BJ (cell line): ENCODE measurements at places on chromosomes 16 and 17. TPM values are rescaled to one million over a fixed set of nuclear protein-coding genes. Genes with fewer than 3 reads are reported as not detected.

Gene SRSF1
- polyA plus RNA-seq: 222 and 236 TPM in 2 replicates

Gene PSMB3
- 293 and 337 TPM in 2 replicates for polyA plus RNA-seq

Gene ZPBP2
- polyA plus RNA-seq: not detected in 2 replicates

Gene SPIRE2
- 2.2 and 2.3 TPM in 2 replicates for polyA plus RNA-seq

Gene ATP2A3
- polyA plus RNA-seq: 0.65 and 1.1 TPM in 2 replicates

Gene SLFN5
- polyA plus RNA-seq: 32.6 and 65.3 TPM in 2 replicates

Gene KRTAP4-3
- polyA plus RNA-seq: not detected in 2 replicates

Gene KLHL10
- polyA plus RNA-seq: 0.15 and 0.74 TPM in 2 replicates

Gene HID1
- polyA plus RNA-seq: 1.7 and 1.8 TPM in 2 replicates

Gene KRTAP2-3
- polyA plus RNA-seq: 1.3 and 1.4 TPM in 2 replicates

Gene TP53TG3
- polyA plus RNA-seq: not detected in 2 replicates

DNA sequence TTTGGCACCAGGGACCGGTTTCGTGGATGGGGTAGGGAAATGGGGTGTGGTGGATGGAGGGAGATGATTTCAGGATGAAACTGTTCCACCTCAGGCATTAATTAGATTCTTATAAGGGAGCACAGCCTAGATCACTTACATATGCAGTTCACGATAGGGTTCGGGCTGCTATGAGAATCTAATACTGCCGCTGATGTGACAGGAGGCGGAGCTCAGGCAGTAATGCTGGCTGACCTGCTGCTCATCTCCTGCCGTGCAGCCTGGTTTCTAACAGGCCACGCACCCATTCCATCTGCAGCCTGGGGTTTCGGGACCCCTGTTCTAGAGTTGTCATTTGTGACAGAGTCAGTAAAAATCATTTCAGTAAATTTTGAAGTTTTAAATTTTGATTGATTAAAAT lies 99.7 kb downstream of the CHD9 start:
- no peak for DNase-seq

DNA sequence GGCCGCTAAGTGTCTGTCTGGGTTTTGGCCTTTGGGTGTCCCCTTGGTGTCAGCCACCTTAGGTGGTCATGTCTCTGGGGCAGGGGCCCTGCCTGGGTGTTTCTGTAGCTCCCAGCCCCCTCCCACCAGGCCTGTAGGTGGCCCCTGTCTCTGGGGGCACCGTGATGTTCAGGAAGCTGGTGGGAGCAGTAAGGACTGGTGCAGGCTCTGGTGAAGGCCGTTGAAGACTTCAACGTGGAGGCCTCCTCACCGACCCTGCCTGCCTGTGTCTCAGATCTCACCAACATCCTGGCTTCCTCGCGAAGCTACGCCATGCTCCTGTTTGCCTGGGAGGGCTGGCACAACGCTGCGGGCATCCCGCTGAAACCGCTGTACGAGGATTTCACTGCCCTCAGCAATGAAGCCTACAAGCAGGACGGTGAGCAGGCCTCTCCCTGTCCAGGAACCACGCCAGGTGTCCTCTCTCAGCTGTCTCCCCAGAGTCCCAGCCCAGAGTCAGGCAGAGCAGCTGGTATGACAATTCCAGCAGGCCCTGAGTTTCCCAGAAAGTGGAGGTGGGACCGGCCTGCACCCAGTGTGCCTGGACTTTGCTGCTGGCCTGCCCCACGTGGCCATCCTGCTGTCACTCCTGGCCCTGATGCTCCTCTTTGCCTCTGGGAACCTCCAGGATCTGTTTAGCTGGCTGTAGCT lies 2.8 kb downstream of the ACE start:
- no peak for DNase-seq

DNA sequence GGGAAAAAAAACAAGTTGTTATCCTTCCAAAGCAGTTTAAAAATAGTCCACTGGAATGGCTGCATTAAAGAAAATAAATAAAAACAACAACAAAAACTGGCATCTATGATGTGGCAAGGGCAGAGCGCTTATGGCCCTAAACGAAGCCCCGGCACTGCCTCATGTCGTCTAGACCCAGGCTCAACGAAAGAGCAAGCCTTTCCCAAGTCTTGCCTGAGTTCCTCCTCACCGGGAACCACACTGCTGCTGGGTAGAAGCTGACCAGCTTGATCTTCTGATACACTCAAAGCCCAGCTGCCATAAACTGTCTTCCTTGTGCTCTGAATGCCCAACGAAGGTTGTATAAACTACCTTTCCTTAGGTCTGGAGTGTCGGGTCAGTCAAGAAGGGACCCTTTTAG lies 37.0 kb downstream of the NDEL1 start:
- DNase-seq: no peak

GRCh38 chr17:8781776-8782175 lies 17.4 kb downstream of the MFSD6L start:
- DNase-seq: no peak

- no peak for DNase-seq
Measured at GRCh38 chr17:62572488-62572887, 55.0 kb upstream of the MRC2 start.

DNA sequence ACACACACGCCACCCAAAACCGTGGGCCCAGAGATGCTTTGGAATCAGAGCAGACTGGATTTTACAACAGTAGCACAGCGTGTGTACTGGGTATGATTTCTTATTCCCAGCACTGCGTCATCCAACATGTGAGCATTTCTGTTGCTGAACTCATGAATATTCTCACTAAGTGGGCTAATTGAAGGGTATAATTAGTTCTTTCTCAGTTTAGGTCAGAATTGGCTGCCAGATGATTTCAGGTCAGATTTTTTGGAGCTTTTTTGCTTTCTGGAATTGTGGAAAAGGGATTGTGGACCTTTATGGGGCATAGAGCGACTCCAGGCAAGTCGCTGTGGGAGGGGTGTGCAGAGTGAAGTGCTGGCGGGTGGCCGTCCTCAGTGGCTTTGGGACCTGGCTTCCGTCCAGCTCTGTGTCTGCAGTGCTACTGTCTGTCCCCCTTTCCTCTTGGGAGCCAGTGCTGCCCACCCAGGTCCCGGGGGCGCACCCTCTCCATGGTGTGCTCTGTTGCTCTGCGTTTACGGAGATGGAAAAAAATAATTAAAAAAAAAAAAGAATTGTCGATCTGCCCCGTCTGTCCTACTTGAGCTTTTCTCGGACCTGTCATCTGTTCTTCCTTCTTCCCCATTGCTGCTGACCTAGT lies 25.0 kb downstream of the FOXK2 start:
- DNase-seq: no peak

GRCh38 chr17:32859857-32860525 lies 16.9 kb downstream of the MYO1D start:
- no peak for DNase-seq

- DNase-seq: no peak
Measured at GRCh38 chr16:57540906-57541753, 1.3 kb upstream of the ADGRG5 start.

GRCh38 chr16:8877894-8878522 lies 4.1 kb upstream of the LITAFD start:
- no peak for DNase-seq

DNA sequence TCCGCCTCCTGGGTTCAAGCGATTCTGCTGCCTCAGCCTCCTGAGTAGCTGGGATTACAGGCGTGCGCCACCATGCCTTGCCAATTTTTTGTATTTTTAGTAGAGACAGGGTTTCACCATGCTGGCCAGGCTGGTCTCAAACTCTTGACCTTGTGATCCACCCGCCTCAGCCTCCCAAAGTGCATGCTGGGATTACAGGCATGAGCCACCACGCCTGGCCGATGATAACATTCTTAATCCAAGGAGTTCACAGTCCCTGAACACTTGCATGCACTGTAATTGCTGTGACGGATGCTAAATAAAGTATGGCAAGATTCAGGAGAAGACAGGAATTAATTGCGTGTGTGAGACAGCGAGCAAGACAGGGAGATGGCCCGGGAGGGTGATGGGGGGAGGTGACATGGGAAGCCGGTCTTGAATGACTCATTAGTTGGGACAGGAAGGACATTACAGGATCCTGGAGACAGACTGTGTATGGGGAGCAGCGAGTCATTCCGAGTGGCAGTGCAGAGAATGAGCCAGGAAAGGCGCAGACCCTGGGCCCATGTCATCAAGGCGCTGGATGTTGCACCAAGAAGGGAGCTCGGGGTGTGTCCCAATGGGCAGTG lies 6.7 kb downstream of the ABCA3 start:
- no peak for DNase-seq

GRCh38 chr17:82690786-82691489 lies 7.6 kb downstream of the RAB40B start:
- no peak for DNase-seq

DNA sequence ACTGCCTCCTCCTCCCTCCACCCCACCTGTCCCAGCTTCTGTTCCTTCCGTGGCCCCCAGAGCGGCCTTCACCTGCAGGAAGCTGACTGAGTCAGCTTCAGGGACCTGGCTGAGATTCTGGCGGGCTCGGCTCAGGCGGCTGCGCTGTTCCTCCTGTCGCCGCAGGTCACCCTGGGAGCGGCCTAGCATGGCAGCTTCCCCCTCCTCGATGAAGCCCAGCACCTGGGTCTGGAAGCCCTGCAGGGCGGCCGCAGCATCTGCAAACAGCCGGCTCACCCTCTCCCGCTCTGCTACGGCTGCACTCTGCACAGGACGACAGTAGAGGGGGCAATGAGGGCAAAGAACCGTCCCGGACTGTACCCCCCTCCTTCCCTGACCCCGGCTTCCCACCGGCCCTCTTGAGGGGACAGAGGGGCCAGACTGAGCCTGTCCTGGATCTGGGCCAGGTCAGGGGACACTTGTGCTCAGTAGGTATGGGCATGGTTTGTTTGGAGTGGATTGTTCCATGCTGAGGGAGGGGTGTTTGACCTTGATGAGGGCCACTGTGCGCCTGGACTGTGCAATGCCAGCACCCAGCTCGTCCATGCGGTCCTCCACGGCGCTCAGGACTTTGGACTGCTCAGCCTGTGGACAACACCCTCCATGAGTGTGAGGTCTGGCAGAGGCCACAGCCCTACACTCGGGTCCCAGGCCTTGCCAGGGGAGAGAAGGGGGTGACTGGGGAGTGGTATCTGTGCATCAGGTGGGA lies 2.0 kb downstream of the TRIM47 start:
- no peak for DNase-seq

DNA sequence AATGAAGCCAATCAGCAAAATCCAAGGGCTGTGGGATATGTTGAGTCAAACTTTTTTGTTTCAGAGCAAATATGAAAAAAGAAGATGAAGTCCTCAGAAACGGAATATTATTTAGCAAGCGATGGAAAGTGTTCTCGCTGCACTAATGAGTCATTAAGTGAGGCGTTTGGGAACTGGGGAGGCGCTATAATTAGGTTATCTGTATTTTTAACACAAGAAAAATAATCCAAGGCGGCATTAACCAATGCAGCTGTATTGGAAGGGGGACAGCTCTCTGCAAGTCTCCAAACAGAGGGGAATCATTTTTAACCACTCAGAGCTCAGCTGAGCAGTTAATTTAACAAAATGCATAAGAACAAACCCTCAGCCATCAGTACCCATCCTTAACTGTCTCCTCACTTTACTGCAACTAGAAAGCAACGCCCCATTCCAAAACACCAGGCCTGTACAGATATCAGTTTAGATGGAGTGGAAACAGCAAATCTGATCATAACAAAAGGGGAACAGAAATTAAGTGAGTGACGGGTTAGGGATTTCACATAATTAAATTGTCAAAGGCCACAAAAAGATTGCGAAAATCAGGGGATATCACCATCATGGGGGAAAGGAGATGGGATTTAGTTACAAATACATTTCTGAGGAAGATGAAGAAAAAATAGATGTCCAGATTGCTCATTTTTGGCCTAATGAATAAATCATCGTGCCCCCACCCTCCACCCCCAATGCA lies 211.0 kb upstream of the TOX3 start:
- DNase-seq: no peak

DNA sequence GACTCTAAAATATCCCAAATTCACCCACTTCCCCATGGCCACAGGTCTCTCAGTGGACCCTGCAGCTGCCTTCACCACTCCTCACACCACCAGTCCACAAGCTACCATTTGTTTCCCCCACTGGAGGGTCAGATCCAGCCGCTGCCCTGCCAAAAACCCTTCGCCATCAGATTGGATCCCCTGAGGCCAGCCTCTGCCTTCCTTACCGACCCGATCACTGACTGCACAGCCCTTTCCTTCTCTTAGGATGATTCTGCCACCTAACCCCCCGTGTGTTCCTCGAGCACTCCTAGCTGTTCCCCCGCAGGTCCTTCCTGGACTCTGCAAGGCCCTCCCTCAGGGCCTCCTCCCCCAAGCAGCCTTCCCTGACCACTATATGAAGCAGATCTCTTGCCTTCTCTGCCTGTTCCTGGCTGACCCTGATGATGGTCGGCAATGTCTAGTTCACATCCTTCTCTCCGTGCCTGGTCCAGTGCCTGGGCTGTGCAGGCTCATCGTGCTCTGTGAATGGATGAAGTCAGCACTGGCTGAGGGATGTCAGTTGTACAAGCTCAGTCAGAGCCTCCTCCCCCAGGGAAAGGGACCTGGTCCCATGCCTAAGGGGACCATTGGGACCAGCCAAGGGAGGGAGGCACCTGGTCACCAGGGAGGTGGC lies 46.0 kb downstream of the CPNE2 start:
- no peak for DNase-seq

GRCh38 chr17:63497708-63498483 lies 21.0 kb downstream of the ACE start:
- DNase-seq: no peak

GRCh38 chr16:66206363-66206762 lies 160.1 kb upstream of the CDH5 start:
- DNase-seq: no peak

- DNase-seq: peak; percentile 17
Measured at GRCh38 chr17:47719411-47720152, 13.5 kb upstream of the TBX21 start.

- DNase-seq: no peak
Measured at GRCh38 chr17:40355804-40356758, 8.5 kb downstream of the GJD3 start.

GRCh38 chr17:74493331-74493833 lies 26.9 kb downstream of the CD300A start:
- DNase-seq: no peak

GRCh38 chr17:8074554-8074953 lies 13.0 kb downstream of the ALOX12B start:
- no peak for DNase-seq

DNA sequence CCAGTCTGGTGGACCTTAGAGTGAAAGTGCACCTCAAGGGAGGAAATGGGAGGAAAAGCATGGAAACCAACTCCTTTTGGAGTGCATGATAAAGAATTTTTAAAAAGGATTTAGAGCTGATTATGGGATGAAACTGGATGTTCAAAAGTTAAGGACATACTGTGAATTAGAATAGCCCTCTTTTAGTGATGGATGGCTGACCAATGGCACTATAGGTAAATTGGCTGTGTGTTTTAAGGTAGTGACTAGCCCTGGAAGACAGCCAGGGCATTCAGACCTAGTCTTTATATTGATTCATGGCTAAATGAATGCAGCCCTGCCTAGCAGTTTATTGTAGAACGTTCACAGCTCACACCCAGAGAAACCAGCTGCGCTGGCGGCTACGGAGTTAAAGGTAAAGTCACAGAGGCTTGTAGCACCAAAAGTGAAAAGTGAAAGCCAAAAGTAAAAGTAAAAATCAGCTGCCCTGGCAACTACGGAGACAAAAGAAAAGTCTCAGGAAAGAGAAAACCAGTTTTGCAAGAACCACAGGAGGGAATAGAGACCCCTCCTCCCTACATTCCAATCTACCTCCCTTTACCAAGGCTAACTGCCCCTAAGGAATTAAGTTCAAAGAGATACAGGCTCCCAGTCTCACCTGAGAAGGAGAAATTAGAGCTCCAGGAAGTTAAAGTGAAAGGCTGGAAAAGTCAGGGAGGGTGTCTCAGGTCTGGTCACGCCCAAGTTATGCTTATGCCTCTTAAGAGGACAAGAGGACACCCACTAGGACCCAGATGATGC lies 21.8 kb downstream of the ACSM1 start:
- DNase-seq: no peak

- no peak for DNase-seq
Measured at GRCh38 chr16:63361032-63361624, 1324.9 kb upstream of the CDH8 start.
